ENCODE measurements at places on chromosomes 2 and 18. TPM values are rescaled to one million over a fixed set of nuclear protein-coding genes. Genes with fewer than 3 reads are reported as not detected.
A peak's percentile ranks its signal among the peaks of the same experiment; 100 is the strongest.

TTC31 gene
- total RNA-seq, result 20.1 TPM

GPBAR1 gene
- total RNA-seq, result 0.20 TPM

DNA sequence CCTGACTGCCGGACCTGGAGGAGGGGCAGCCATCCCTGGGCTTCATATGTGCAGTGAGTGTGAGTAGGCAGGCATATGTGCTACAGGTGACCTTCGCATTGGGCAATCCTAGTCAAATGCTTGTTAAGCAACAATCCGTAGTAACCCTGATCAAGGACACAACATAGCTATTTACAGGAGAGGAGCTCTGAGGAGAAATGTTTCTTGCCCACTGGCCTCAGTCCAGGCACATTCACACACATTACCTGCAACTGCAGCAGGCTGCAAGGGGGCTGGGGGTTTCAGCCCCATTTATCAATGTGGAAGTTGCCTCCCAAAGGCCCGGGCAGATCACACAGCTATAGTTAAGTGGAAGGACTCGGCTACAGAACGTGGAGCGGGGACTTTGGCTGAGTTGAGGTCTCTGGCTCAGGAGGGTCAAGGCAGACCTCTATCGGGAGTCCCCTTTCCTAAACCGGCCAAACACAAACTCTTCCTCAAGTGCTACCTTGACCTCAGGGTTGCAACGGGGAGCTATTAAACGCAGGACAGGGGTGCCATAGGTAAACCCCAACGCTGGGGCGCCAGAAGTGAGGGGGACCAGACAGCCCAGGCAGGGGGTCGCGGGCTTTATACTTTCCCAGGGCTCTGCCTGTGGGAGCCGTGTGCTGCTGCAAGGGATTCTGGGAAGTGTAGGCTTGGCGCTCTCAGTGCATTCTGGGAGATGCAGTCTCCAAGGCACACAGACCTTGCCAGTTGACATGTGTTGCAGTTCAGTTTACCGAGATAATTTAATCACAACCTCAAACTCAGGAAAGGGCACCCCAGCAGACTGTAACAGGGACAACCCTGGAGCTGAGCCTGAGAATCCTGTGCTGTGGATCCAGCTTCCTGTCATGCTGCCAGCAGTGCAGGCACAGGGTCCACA, 9.4 kb downstream of the KHK start:
- DNase-seq, result no peak

DNA sequence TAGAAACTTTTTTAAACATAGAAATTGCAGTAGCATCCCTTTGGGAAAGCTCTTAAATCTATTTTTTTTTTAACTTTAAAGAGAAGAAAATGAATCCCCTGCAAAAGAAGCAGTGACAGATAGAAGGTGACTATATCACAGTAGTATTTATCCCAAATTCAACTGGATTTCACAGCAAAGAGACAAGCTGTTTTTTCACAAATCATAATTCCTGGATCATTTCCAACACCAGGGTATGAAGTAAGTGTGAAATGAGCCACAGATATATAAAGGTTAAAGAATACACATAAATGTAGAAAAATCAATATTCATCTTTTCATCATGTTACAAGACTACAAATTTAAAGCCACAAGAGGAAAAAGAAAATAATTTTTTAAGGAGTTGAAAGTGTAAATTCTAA, 1404.9 kb upstream of the NXPH2 start:
- DNase-seq, result no peak

DNA sequence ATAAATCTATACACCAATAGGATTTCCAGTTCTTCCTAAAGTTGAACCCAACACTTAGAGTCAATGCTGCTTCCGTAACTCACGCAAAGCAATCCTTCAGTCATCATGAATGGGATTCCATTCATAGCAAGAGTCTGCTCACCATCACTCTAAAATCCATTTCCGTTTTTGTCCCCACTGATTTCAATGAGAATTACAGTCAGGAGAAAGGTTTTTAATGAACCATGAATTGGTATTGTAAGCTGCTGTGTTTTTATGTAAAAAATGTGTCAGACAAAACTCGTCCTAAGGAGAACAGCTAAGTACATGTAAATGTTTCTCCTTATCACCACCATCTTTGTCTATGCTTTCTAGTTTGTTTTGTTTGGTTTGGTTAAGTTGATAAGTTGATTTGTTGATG, 391.5 kb downstream of the IRS1 start:
- DNase-seq, result no peak

GRCh38 chr2:29326926-29327325, 211.7 kb downstream of the CLIP4 start:
- no peak for DNase-seq

- DNase-seq, result no peak
These were observed 31.7 kb downstream of the SLC40A1 start for GRCh38 chr2:189548666-189549448.

DNA sequence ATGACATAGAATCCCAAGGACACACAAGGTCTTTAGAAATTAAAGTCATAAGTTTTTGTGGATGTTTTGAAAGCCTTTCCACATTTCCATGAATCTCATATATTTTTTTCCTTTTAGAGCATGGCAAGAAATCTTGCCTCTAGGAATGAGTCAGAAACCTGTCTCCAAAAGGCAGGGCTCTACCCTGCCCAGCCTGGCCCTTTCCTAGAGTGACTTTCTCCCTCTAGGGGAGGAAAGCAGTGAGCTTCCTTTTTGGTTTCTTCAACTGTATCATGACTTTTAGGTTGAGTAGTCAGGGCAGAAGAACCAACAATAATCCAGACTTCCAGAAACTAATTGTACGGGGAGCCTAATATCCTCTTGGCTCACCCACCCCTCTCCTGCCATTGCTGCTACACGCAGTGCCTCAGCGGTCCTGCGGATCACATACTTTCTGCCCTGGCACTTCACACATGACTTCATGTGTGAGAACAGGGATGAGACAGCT, 300.3 kb downstream of the AGPS start:
- DNase-seq, result peak; percentile 11

- peak; percentile 5 for DNase-seq
These were observed 1.8 kb downstream of the REL start for GRCh38 chr2:60882971-60883753.

DNA sequence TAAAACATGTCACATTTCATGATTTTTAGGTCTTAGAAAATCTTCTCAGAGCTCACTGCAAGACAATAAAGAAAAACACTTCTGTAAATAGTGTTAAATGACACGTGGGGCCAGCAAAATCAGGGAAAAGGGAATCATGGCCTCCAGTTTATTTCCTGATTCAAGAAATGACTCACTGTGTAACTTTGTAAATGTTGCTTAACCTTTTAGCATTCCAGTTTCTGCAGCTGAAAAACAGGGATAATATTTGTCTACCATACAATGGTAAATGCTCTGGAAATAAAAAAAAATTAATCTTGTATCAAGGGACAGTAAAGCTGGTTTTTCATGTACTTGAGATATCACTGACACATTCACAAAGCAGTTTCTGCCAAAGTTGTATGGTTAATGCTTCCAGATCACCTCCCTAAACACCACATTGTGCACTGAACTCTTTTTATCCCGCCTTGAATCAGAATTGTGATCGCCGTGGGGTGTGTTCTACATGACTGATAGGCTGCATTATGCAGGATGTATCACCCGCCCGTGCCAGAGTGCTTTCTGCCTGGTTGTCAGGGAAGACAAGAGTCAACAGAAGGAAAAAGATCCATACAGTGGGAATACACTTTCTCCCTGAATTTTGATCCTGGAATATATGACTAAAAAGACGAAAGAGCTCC, 238.8 kb downstream of the IKZF2 start:
- peak; percentile 94 for DNase-seq

DNA sequence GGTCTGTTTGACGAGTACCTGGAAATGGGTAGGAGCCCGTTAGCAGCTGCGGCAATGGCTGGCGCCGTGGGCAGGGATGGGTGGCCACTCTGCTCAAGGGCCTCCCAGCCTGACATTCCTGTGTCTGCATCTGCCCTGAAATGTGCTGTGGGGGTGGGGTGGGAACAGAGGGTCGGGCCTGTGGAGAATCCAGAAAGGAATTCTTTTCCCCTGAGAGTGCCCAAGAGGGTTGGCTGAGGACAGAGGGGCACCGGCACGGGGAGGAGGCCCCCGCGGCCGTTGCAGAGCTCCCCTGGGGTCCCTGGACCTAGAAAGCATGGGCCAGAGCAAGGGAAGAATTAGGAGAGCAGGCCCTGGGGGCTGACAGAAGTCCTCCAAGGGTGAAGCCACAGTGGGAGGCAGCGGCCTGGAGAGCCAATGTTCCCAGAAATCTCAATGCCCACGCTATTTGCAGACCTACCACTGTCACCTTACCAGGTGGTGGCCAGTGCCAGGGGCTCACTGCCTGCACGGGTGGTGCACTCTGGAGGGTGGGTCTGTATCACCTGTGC, 27.8 kb downstream of the ANO7 start:
- DNase-seq, result no peak
